ENCODE measurements at places on chromosomes 12 and 14.

GRCh38 chr12:103858953-103859601, 18.0 kb upstream of the NT5DC3 start:
- no peak for DNase-seq

DNA sequence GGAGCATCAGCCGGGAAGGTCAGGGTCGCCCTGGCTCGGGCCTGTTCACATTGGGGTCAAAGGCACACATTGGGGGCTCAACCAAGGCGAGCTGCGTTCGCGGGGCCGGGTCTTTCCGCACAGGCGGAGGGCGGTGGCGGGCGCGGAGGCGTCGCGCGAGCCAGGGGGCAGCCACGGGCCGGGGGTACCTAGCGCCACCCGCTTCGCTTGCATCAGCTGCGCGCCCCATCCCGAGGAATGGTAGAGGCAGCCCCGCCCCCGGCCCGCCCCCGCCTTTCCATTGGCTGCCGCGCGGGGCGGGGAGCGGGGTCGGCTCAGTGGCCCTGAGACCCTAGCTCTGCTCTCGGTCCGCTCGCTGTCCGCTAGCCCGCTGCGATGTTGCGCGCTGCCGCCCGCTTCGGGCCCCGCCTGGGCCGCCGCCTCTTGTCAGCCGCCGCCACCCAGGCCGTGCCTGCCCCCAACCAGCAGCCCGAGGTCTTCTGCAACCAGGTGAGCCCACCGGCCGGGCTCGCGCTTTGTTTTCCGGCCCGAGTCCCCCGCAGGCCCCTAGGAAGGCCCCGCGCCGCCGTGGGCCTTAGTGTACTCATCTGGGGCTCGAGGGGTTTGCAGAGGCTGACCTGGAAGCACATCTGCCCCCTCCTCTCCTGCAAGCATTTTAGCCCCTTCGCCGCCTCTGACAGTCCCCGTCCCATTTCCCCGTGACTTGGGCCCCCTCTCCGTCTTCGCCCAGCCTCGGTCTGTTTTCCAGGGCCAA, at the start of gene ALDH2:
Gene ALDH2 (plus strand): TSS at position 326 of the 754 bp plus-strand sequence. CDS start 50 bp downstream, at position 376.
- peak; percentile 88 for DNase-seq

GRCh38 chr14:34920339-34920738, 45.2 kb upstream of the BAZ1A start:
- no peak for DNase-seq

GRCh38 chr14:76936483-76936882, 92.0 kb downstream of the IRF2BPL start:
- DNase-seq = no peak
